ENCODE measurements at places on chromosomes 3 and 15. TPM values are rescaled to one million over a fixed set of nuclear protein-coding genes. Genes with fewer than 3 reads are reported as not detected.

Gene FMN1
- polyA plus RNA-seq, result 0.91 TPM

Gene PRICKLE2
- 29.2 TPM for polyA plus RNA-seq

Gene CIP2A
- 2.1 TPM for polyA plus RNA-seq

Gene PLD1
- polyA plus RNA-seq, result 19.6 TPM

Gene CFAP20DC
- 1.4 TPM for polyA plus RNA-seq

Gene SERINC4
- polyA plus RNA-seq, result not detected

Gene NEK11
- polyA plus RNA-seq, result 20.7 TPM

Gene CFAP91
- polyA plus RNA-seq, result 17.1 TPM

Gene ZIC4
- polyA plus RNA-seq, result 2.5 TPM

Gene CPB1
- polyA plus RNA-seq, result not detected
